ENCODE measurements at places on chromosomes 13 and 19.
A peak's percentile ranks its signal among the peaks of the same experiment; 100 is the strongest.

DNA sequence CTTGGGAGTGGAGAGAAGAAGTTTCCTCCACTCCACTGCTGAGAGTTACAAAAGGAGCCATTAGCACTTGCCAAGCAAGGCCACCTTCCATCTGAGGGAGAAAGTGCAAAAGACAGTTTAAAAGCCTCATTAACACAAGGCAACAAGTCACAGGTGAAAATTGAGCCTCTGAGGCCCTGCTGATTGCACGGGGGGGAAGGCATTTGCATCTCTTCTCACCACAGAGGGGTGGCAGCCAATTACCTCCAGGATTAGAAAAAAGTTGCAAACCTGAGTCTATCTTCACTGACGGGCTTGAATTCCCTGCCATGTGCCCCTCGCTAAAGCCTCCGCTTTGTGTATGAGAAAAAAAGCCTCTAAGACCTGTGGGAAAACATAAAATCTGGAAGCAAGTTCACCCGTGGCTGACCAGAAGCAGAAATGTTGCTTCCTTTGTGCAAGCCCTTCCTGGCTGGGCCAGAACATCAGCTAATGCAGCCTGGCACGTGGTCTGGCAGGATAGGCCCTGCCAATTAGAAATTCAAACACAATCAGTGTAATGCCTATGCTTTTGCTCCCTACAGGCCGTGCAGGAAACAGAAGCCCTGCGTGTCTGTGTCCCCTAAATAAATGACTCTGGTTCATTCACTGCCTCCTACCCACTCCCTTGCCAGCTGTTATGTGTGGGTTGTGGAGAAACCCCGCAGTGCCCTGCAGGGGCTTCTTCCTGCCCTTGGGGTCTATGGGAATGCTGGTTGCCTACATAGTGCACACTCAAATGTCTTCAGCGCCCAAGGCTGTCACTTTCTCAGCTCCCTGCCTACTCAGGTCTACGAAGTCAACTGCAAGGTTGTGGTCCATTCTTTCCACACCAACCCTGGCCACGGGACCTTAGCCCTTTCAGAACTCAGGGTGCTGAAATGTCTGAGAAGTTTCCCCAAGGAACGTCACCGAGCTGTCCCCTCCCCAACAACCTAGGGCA lies 150.2 kb downstream of the UQCRFS1 start:
- peak; percentile 77 for DNase-seq

- peak; percentile 30 for DNase-seq
Measured at GRCh38 chr13:79936368-79937136, 404.4 kb downstream of the SPRY2 start.

GRCh38 chr13:25181597-25181996 lies 9.5 kb upstream of the AMER2 start:
- DNase-seq: no peak

GRCh38 chr13:105929505-105929904 lies 606.0 kb downstream of the EFNB2 start:
- DNase-seq: no peak

DNA sequence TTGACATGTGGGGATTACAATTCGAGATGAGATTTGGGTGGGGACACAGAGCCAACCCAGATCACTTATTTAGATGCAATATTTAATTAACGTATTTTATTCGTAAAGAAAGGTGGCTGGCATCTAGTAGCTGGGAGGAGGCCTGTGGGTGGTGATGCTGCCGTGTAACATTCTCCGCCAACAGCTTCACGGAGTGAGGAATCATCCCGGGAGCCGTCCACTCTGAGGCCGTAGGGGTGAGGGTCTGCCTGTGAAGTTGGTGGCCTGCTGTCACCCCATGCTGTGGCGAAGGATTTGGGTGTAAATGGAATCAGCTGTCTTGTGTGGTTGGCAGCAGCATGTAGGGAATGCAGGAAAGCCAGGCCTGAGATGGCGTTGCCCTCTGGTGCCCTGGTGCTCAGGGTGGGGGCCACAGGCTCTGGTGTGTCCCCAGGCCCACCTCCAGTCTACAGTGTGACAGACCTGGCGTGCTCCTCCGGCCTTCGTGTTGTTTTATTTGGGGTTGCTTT lies 3.3 kb upstream of the TEX29 start:
- DNase-seq: no peak

GRCh38 chr19:51367255-51367564 lies 1.0 kb upstream of the ETFB start:
- DNase-seq: peak; percentile 37

- DNase-seq: no peak
Measured at GRCh38 chr19:16077984-16078758, 1.9 kb downstream of the TPM4 start.

GRCh38 chr13:30159446-30159839 lies 147.9 kb downstream of the KATNAL1 start:
- DNase-seq: no peak

- no peak for DNase-seq
Measured at GRCh38 chr13:84607261-84608013, 725.2 kb upstream of the SLITRK1 start.
